Amniotic epithelial cell (primary cell): ENCODE measurements at places on chromosomes 11 and 22.

GRCh38 chr11:67493548-67494370, 10.9 kb downstream of the AIP start:
- no peak for DNase-seq

GRCh38 chr11:9530901-9531625, 42.4 kb upstream of the WEE1 start:
- DNase-seq = no peak

GRCh38 chr11:27698872-27699241, 1.4 kb downstream of the BDNF start:
- DNase-seq = peak; percentile 89

DNA sequence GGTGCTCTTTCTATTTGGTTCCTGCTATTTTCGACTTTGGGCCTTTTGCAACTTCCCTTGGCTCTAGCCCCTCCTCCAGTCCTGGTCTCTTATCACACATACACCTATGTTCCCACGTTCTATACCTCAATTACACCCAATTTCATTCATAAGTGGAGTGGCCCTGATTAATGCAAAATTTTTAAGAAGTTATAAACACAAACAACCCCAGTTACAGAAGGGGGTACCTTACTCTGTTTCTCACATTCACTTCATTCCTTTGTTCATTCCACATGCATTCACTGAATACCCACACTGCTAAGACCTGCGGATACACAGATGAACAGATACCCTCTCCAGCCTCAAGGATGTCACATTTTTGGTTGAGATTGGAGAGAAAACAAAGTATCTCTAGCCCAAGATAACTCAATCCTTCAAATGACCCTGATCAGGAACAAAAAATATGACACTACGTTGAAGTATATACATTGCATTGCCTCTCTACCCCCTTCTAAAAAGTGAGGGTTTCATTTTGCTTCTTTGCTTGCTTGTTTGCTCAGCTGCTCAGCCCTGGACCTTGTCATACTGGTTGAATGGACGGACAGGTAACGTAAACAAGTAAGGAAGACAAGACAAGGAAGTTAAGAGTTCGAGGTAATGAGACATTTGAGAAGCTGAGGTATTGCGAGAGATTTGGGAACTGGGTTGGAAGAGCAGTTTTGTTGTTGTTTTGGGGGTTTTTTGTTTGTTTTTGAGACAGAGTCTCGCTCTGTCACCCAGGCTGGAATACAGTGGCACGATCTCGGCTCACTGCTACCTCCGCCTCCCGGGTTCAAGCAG, 3.6 kb upstream of the VPS37C start:
- no peak for DNase-seq

- peak; percentile 34 for DNase-seq
Measured at GRCh38 chr11:80155412-80156017, 714.7 kb upstream of the TENM4 start.

DNA sequence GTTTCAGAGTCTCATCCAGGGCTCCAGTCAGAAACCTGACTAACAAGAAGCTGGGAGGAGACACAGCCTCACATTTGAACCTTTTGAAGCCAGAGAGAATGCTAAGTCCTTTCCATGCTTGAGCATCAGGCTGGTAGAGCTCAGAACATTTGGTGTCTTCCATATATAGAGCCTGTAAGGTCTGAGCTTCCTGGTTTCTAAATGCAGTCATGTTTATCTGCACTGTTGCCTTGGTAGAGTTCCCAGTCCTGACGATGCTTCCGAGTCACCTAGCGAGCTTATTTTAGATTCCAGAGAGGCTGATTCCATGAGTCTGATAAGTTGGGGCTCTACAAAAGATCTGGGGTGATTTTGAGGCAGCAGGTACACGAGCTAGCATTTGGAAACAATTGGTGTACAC, 68.4 kb upstream of the SORL1 start:
- no peak for DNase-seq

- peak; percentile 36 for DNase-seq
Measured at GRCh38 chr11:64844330-64845128, at the start of gene CDC42BPG. CDC42BPG (minus strand) TSS chr11:64844653; CDS start chr11:64844569, 84 bp downstream.

DNA sequence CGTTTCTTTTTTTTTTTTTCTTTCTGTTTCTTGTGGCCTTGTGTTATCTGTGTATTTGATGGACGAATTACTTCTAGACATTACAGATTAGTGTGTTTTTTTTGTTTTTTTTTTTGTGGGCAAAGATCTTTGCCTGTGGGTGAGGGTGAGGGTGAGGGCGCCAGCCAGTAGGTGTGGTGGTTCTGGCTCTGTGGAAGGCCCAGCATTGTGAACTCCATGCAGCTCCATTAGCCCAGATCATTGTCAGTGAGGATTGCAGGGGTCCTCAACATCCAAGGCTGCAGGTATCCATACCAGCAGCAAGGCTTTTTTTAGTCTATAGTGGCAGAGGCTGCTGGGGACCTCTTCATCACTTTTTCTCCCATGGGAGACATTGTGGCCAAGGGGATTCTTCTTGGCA, 13.7 kb downstream of the BIRC2 start:
- DNase-seq = peak; percentile 11

DNA sequence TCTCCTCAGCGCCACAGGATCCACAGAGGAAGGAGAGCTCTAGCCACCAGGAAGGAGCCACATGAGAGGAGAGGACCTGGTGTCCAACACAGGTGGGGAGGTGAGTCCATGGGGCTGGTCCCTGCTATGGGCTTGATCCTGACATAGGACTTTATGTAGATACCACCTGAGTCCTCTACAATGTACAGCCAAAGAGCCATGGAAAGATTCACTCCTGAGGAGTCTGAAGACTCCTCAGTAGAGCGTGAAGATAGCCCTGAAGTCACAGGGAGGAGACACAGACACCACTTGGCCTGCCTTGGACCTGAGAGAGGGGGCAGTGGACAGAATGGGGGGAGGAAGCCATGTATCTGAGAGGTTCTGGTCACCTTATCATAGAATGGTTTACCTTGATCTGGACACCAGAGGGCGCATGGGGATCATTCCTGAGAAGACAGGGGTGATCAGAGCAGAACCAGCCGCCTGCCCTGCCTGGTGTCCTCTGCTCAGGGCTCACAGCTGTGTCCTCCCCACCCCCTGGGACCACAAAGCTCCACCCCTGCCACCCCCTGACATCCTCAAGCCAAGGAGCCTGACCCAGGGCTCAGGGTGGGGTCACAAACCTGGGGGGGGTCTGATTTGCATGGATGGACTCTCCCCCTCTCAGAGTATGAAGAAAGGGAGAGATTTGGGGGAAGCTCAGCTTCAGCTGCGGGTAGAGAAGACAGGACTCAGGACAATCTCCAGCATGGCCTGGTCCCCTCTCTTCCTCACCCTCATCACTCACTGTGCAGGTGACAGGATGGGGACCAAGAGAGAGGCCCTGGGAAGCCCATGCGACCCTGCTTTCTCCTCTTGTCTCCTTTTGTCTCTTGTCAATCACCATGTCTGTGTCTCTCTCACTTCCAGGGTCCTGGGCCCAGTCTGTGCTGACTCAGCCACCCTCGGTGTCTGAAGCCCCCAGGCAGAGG, 77.0 kb downstream of the ZNF280B start:
- DNase-seq = peak; percentile 27
